Panc1 (cell line): ENCODE measurements at places on chromosomes 11 and 22. TPM values are rescaled to one million over a fixed set of nuclear protein-coding genes. Genes with fewer than 3 reads are reported as not detected.
A peak's percentile ranks its signal among the peaks of the same experiment; 100 is the strongest.

DNA sequence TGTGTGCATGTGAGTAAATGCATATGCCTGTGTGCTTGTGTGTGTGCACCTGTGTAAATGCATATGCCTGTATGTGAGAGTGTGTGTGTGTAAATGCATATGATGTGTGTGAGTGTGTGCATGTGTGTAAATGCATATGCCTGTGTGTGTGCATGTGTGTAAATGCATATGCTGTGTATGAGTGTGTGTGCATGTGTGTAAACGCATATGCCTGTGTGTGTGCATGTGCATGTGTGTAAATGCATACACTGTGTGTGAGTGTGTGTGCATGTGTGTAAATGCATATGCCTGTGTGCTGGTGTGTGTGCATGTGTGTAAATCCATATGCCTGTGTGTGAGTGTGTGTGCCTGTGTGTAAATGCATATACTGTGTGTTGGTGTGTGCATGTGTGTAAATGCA lies 37.8 kb downstream of the GGTLC2 start:
- no peaks in the 10 kb centered on the region for H3K4me1 ChIP-seq
- no peaks in the 10 kb centered on the region for H3K36me3 ChIP-seq
- no peak overlapping the region for H3K27ac ChIP-seq
- no peak overlapping the region for H3K4me3 ChIP-seq
- no peak for DNase-seq
- H3K27me3 ChIP-seq: no peaks in the 10 kb centered on the region

DNA sequence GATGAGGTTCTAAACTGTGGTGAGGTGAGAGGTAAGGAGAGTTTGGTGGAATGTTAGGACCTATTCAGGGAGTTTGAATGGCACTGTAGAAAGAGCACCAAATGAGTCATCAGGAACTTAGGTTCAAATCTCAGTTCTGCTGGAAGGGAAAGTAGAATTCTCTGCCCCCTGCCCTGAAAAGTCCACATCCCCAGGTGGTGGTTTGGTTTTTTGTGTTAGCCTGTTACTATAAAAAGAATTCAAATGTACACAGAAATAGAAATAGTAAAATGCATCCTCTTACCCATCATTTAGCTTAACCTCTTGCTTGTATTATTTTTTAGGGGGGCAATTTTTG lies 20.2 kb downstream of the PPFIBP2 start:
- H3K27me3 ChIP-seq: no peaks in the 10 kb centered on the region
- no peaks in the 10 kb centered on the region for H3K36me3 ChIP-seq
- H3K4me1 ChIP-seq: no peaks in the 10 kb centered on the region
- no peak overlapping the region for H3K27ac ChIP-seq
- H3K4me3 ChIP-seq: no peak overlapping the region
- no peak for DNase-seq

DNA sequence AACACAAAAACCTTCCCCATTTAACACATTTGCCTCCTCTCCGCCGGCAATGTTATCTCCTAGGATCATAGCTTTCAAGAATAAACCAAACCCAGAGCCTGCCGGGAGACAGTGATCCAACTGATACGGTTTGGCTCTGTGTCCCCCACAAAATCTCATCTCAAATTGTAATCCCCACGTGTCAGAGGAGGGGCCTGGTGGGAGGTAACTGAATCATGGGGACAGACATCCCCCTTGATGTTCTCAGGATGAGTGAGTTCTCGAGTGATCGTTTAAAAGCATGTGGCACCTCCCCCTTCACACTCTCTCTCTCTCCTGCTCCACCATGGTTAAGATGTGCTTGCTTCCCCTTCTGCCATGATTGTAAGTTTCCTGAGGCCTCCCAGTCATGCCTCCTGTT lies 33.3 kb downstream of the RBFOX2 start:
- no peaks in the 10 kb centered on the region for H3K36me3 ChIP-seq
- H3K27me3 ChIP-seq: no peaks in the 10 kb centered on the region
- H3K4me1 ChIP-seq: peaks cover 10% of the 10 kb centered on the region
- H3K4me3 ChIP-seq: no peak overlapping the region

DNA sequence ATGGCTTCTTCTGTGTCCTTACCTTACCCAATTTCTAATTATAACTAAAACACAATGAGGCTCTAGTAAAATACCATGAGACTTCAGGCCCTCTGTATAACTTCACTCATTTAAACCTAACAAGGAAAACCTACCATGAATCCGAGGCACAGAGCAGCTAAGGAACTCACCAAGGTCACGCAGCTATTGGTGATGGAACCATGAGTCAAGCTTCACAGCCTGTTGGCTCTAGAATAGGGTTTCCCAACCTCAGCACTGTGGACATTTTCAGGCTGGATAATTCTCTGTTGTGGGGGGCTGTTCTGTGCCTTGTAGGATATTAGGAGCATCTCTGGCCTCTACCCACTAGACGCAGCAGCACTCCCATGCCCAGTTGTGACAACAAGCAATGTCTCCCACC lies 75.7 kb downstream of the TIMP3 start:
- H3K4me3 ChIP-seq: no peak overlapping the region
- no peaks in the 10 kb centered on the region for H3K27me3 ChIP-seq
- H3K4me1 ChIP-seq: no peaks in the 10 kb centered on the region
- H3K27ac ChIP-seq: no peak overlapping the region
- no peak for DNase-seq

GRCh38 chr11:113351480-113351879 lies 36.1 kb upstream of the ANKK1 start:
- H3K27ac ChIP-seq: no peak overlapping the region
- DNase-seq: no peak
- no peaks in the 10 kb centered on the region for H3K36me3 ChIP-seq
- H3K27me3 ChIP-seq: no peaks in the 10 kb centered on the region
- no peaks in the 10 kb centered on the region for H3K4me1 ChIP-seq

- H3K27ac ChIP-seq: no peak overlapping the region
- H3K36me3 ChIP-seq: no peaks in the 10 kb centered on the region
- no peak for DNase-seq
Measured at GRCh38 chr11:94583213-94583865, 16.2 kb downstream of the PIWIL4 start.

DNA sequence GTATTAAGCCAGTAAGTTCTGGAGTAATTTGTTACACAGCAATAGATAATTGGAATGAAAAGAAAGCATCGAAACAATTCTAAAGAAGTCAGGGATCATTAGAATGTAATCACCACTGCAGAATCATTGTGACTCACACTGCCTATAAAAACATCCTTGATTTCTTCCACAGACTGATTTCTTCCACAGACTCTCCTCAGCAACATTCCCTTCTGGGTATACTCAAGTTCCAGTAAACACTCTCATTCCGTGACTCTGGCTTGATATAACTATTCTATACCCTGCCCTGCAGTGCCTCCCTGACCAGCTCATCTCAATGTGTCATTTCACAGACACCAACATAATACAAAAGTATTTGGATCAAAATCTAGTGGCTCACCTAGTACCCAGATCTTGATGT lies 120.5 kb downstream of the BBOX1 start:
- 0 out of 2 replicates have a peak overlapping the region, but pooled peaks have one; percentile 32 for H3K27ac ChIP-seq
- H3K4me1 ChIP-seq: no peaks in the 10 kb centered on the region
- H3K27me3 ChIP-seq: no peaks in the 10 kb centered on the region
- H3K4me3 ChIP-seq: no peak overlapping the region
- no peak for DNase-seq

DNA sequence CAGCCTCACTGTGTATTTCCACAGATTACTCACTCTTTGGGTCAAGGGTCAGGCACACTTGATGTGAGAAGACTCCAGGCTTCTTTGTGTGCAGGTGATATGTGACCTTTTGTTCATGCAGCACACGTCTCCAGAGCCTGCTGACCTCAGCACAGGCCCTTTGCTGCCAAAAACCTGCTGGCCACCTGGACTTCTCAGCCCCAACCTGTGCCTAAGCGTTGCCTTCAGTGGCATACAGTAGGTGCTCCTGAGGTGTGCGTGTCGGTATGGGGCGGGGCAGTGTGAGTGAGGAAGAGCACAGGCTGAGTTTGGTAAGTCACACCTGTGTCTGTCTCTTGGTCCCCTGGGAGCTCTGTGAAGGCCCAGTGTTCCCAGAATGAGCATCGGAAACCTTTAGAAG lies 58.1 kb downstream of the WNT11 start:
- no peaks in the 10 kb centered on the region for H3K36me3 ChIP-seq
- H3K4me1 ChIP-seq: peaks cover 7% of the 10 kb centered on the region
- no peak overlapping the region for H3K4me3 ChIP-seq
- no peak overlapping the region for H3K27ac ChIP-seq
- H3K27me3 ChIP-seq: no peaks in the 10 kb centered on the region
- DNase-seq: no peak

DNA sequence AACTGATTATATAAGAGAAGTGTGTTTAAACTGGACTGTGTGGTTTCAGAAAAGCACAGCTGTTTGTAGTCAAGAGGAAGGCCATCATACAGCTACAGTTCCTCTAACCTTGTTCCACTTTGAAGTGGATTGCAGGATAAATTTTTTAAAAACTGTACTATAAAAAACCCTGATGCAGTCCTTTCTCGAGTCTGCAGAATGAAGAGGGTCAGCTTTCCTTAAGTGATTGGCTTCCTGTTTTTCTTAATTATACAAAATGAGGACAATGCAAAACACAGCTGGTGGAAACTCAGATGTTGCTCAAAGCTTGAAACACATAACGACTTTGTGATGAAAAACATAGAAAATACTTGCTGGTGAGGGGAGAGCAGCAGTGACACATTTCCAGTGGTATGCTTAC lies 1060.5 kb downstream of the DLG2 start:
- H3K27ac ChIP-seq: no peak overlapping the region
- no peak for DNase-seq
- no peaks in the 10 kb centered on the region for H3K4me1 ChIP-seq

Gene OPCML
- not detected for total RNA-seq

Gene CADM1
- 3.9 TPM for total RNA-seq

Gene SCGB2A2
- not detected for total RNA-seq

Gene OR51I1
- total RNA-seq: not detected

Gene ART5
- total RNA-seq: 12.8 TPM
